ENCODE measurements at places on chromosomes 12 and 14. TPM values are rescaled to one million over a fixed set of nuclear protein-coding genes. Genes with fewer than 3 reads are reported as not detected.

GRCh38 chr12:6452944-6453630, 1.2 kb downstream of the TAPBPL start:
- no peak for DNase-seq

DNA sequence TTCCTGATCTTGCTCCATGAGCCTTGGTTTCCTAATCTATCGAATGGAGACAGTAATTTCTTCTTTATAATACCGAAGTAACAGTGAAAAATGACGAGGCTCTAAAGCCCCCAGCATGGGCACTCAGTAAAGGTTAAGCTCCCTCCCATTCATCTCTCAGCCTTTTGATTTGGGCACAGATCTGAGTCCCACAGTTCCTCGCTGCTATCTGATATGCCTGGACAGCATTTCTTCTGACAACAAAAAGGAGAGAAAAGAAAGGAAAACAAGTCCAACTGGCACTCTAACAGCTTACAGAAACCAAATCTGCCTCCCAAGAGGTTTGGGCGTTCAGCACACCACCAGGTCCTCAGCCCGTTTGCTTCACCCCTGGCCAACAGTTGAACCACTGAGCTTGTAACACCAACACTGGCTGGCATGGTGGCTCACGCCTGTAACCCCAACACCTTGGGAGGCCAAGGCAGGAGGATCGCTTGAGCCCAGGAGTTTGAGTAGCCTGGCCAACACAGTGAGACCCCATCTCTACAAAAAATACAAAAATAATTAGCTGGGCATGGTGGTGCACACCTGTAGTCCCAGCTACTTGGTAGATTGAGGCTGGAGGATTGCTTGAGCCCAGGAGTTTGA, 19.5 kb downstream of the CCDC88C start:
- no peak for DNase-seq

DNA sequence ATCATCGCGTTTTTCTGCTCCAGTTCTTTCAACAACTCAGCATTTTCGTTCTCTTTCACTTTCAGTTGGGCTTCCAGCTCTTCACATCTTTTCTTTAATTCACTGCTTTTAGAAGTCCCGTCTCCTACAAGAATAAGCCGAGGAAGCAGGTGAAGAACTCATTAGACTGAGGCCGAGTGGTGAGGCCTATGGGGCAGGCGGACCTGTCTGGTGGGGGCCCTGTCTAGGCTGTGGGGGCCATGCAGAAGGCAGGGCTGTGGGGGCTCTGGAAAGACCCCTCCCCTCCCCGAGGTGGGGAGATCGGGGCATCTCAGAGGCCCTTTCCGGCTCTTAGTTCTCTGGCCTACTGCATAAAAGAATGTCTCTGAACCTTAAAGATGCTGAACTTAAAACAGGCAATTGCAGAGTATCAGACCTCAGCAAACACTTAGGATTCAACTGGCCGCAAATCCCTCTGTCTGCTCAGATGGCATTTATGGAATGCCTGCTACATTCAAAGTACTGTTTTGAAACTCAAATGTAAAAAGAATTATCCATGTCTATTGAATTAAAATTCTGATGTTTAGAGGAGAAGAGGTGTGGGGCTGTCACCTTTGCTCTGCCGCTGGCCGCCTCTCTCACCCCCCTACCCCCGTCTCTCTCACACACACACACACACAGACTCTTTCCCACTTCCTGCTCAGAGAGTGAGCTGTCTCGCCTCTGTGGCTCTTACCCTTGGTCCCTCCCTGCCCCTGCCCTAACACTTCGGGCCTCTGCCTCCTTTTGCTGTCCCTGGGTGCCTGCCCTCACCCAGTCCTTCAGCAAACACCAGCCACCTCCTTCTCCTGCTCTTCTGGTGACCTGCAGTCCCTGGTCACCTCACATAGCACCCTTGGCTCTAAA, 34.7 kb downstream of the CCDC92 start:
- no peak for DNase-seq

GRCh38 chr14:55123101-55123500, 6.0 kb upstream of the LGALS3 start:
- no peak for DNase-seq

Gene KRT2
- 0.08 TPM for polyA plus RNA-seq

GRCh38 chr12:132024758-132025157, 75.0 kb downstream of the EP400 start:
- no peak for DNase-seq

DNA sequence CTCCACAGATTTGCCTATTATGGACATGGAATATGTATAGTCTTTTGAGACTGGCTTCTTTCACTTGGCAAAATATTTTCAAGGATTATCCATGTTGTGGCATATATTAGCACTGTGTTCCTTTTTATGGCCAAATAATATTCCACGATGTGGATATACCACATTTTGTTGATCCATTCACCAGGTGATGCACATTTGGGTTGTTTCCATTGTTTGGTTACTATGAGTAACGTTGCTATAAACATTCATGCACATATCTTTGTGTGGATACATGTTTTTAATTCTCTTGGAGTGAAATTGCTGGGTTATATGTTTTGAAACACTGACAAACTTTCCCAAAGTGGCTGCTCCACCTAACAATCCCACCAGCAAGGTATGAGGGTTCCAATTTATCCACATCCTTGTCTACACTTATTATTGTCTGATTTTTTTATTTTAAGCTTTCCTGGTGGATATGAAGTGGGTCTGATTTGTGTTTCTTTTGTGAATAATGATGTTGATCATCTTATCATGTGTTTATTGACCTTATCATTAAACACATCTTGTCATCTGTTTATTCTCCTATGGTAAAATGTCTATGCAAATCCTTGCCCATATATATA, 116.2 kb upstream of the FRMD6 start:
- DNase-seq, result no peak

DNA sequence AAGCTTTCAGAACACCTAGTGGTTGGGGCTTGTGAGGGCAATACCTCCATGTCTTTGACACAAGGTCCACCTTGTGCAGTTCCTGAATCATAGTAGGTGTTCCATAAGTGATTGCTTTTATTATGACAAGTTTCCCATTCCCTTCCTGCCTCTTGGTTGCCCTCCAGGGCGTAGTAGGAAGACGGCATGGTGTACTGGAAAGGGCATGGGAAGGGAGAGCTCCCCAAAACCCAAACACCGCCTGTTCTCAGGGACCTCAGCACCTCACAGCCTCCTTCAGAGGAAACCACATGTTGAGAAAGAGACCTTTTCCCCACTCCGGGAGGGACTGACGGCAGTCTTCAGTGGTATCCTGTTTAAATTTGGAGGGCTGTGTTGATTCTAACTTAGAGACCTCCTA, 21.1 kb downstream of the EVL start:
- no peak for DNase-seq

Gene MYBPC1
- polyA plus RNA-seq, result not detected

Gene KRT77
- polyA plus RNA-seq, result not detected

Gene SERPINA12
- not detected for polyA plus RNA-seq

Gene NFE2
- 0.21 TPM for polyA plus RNA-seq

- DNase-seq, result no peak
Measured at GRCh38 chr14:79693935-79694334, 517.4 kb downstream of the DIO2 start.

Gene CBX5
- 39.5 TPM for polyA plus RNA-seq

- peak; percentile 43 for DNase-seq
Measured at GRCh38 chr12:95836185-95836609, 22.6 kb upstream of the SNRPF start.

GRCh38 chr14:89907655-89908054, 46.9 kb downstream of the EFCAB11 start:
- no peak for DNase-seq

DNA sequence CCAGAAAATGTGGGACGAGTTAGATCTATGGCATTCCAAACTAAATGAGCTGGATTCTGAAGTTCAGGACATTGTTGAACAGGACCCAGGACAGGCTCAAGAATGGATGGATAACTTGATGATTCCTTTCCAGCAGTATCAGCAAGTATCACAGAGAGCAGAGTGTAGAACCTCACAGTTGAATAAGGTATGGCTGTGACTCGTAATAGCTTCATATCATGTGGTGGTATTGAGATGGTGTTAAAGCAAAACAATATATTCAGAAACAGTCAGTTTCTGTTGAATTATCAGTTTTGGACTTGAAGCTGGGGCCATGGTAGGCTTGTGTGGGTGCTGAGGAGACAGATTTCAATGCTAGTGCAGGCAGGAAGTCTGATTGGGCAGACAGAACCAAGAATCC, 213.7 kb downstream of the ESR2 start:
- no peak for DNase-seq

Gene DPPA3
- polyA plus RNA-seq, result not detected

Gene PCNX1
- 10.4 TPM for polyA plus RNA-seq

GRCh38 chr12:64796205-64796845, 28.1 kb upstream of the TBC1D30 start:
- DNase-seq, result peak; percentile 91

DNA sequence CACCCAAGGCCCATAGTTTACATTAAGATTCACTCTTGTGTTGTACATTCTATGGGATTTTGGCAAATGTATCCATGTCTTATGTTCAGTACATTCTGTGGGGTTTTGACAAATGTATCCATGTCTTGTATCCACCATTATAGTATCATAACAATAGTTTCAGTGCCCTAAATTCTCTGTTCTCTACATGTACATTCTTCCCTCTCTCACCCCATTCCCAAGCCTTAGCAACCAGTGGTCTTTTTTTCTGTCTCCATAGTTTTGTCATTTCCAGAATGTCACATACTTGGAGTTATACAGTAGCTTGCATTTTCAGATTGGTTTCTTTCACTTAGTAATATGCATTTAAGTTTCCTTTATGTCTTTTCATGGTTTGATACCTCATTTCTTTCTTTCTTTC, 6.7 kb downstream of the TOGARAM1 start:
- no peak for DNase-seq

Gene KRT3
- not detected for polyA plus RNA-seq

DNA sequence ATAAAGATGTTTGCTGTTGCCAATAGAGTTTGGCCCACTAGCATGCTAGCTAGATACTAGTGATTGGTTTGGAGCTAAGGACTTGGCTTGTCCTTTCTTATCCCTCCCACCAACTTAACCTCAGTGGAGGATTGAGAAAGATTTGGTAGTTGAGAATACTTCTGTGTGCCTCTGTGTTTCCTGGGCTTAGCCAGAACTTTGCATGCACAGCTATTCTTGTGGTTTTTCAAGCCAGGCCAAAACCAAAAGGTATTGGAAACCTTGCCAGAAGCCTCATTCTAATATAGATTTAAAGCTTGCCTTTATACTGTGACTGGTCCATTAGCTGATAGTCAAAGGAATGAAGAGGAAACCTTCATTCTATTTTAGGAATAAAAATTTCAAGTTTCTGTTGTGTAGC, 188.5 kb downstream of the CCDC91 start:
- no peak for DNase-seq

- no peak for DNase-seq
Measured at GRCh38 chr12:41907021-41907420, 237.7 kb downstream of the GXYLT1 start.

Gene COX8C
- not detected for polyA plus RNA-seq

- DNase-seq, result no peak
Measured at GRCh38 chr14:96143906-96144305, 60.7 kb upstream of the BDKRB2 start.

GRCh38 chr14:88565427-88565826, 2.6 kb downstream of the ZC3H14 start:
- DNase-seq, result no peak

GRCh38 chr12:57118711-57119271, 7.6 kb upstream of the STAT6 start:
- DNase-seq, result no peak

DNA sequence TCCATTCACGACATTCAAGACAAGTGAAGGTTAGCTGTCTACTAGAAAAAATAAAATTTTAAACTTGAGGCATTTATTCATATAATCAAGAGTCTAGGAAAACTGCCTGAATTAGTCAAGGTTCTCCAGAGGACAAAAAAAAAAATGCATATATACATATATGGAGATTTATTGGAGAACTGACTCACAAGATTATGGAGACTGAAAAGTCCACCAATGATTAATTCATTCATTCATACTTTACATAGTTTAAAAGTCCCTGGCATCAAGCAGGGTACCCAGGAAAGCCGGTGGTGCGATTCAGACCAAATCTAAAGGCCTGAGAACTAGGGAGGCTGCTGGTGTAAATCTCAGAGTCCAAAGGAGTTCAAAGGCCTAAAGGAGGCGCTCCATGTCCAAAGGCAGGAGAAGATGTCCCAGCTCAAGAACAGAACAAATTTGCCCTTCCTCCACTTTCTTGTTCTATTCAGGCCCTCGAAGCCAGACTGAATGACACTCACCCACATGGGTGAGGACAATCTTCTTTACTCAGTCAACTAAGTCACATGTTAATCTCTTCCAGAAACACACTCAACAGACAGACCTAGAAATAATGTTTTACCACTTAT, 64.3 kb downstream of the ANKS1B start:
- DNase-seq, result no peak

- no peak for DNase-seq
Measured at GRCh38 chr12:90120627-90121026, 412.0 kb upstream of the ATP2B1 start.

DNA sequence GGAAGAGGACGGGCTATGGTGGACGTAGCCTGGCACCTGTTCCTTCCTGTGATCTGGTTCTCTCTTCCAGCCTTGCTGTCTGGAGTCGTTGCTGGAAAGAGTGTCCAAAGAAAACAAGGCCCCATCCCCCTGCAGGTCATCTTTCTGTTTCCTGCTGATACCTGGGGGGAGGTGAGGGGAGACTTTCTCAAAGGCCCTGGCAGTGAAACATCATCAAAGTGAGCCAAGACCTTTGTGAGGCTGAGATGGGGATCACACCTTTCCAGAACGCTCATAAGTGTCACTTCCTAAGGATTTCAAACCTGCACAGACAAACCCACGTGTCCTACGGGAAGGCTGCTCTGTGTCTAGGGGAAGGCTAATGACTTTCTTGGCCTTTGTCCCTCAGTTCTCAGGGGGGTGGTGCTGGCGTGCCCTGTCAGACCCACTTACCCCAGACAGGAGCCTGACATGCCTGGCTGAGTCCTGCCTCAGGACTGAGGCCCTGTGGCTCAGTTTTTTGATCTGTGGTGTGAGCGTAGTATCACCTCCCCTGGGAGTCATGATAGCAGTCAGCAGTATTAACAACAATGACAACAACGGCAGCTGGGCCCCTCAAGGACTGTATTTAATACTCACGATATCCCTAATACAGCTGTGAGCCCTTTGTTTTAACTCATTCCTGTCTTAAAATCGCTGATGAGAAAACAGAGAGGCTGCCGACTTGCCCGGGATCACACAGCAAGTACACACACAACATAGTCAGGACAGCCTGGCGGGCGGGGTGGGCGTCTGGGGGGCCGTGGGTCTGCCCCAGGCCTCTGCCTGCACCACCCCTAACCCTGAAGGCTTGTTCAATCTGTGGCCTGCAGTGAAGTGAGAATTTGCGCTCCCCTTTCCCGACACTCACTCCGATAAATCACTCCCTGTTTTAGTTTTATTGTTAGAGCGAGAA, 235.2 kb downstream of the SLC41A2 start:
- no peak for DNase-seq

- DNase-seq, result no peak
Measured at GRCh38 chr12:6036509-6036908, 88.0 kb downstream of the VWF start.

DNA sequence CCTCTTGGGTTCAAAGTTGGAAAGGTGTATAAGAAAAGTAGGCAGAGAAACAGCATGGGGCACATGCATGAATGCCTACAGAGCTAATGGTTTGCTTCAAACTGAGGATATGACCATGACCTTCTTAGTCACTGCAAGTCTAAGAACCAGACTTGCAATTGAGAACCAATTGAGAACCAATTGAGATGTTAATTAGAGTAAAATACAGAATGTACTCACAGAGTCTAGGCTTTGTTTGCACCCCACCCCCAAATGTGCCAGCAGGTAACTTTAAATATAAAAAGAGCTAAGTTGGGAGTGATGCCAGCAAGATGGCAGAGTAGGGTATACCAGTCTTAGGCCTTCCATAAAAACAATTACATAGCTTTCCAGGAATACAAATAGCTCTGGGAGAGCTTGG, 227.3 kb upstream of the ALG10 start:
- no peak for DNase-seq

Gene CCDC88C
- polyA plus RNA-seq, result 3.6 TPM
